ENCODE measurements at places on chromosomes 7 and 10.

GRCh38 chr10:85864173-85864549 is 502.4 kb downstream of the GRID1 start:
- DNase-seq = no peak

GRCh38 chr7:30526163-30526562 is 21.5 kb upstream of the GGCT start:
- DNase-seq = no peak

DNA sequence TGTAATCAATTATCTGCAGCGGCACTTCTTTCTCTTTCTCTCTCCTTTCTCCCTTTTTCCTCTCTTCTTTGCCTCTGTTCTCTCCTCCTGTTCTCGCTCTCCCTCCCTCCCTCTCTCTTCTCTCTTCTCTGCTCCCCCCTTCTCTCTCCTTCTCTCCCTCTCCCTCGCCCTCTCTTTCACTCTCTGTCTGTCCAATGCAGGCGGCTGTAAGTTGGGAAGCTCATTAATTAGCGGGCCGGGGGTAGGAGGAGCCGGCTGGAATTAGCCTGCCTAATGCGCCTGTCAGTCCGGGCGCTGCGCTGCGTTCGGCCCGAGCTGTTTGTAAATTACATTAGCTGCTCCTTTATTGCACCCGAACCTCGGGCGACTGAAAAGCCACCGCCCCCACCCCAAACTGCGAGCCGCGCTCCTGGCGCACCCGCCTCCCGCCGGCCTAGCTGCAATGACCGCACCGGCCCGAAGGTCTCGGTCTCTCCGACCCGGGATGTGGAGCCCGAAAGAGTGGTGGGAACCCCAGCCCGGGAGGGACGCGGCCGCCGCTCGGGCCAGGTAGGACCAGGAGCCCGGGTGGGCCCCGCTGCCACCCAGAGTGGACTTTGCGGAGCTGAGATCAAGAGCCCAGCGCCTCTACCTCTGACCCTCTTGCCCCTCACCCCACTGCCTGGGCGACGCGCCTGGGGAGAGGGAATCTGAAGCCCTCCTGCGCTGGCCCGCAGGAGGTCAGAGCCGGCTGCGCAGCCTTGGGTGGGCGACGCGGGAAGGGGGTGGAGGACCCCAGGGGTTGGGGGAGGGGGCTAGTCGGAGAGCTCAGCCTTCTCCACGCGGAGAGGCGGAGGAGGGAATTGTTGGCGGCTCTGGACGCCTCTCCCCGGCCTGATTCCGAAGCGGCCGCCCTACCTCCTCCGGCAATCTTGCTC is at the start of gene LBX1:
Gene LBX1, minus strand, starts transcription at position 198 of the 917 bp plus-strand sequence. CDS start 648 bp downstream, outside the sequence.
- no peak for DNase-seq

DNA sequence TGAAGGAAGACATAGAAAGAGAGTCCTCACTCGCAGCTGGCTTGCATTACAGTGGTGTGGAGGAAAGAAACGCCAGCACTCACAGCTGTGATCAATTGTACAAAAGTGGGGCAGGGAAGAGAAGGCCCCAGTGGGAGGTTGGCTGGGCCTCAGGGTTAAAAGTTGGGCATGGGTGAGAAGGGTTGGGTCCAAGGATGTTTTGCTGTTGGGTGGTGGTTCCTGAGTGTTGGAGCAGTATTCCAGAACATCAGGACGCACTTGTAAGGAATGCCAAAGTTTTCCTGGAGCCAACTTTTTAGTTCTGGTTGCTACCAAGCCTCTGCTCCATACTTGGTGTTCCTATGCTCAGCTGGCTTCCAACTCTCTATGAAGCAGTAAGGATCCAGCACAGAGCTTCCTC is 55.4 kb upstream of the MKRN1 start:
- no peak for DNase-seq

DNA sequence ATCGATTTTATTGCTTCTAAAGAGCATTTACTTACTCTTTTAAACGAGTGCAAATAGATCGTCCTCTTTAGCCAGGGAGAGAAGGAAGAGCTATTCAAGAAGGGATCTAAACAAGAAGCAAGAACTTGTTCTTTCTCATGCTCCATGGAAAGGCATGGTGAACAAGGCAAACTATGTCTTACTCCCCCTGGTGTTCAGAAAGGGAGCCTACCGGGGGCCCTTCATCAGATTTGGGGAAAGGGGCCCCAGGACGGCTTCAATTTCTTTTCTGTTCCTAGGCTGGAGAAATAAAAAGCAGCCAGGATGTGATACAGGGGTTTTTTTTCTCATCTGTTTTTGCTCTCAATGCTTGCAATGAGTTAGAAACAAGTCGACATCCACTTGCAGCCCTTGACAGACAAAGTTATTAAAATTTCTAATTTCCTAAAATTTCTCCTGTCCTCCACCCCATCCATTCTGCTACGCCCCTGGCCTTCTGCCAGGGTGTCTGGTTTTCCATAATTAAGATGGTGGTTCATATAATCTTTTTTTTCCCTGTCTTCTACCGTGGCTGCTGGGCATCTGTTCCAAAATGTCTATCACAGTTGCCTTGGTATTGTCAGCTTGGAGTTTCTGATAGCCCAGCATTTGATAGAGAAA is 214.4 kb downstream of the CREB5 start:
- DNase-seq = peak; percentile 38

DNA sequence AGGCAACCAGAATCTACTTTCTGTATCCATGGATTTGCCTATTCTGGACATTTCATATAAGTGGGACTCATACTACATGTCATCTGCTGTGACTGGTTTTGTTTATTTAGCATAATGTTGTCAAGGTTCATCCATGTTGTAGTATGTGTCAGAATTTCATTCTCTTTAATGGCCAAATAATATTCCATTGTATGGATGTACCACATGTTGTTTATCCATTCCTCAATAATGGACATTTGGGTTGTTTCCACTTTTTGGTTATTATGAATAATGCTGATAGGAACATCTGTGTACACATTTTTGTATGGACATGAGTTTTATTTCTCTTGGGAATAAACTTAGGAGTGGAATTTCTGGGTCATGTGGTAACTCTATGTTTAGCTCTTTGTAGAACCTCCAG is 133.7 kb downstream of the CREB5 start:
- no peak for DNase-seq

- no peak for DNase-seq
These were observed 262.5 kb downstream of the SEMA3D start for GRCh38 chr7:84924353-84924752.

GRCh38 chr7:134548877-134549276 is at the start of gene AKR1B15:
TSS of gene AKR1B15 (plus strand) at chr7:134549110. CDS start at chr7:134564620, 15,510 bp downstream.
- no peak for DNase-seq

DNA sequence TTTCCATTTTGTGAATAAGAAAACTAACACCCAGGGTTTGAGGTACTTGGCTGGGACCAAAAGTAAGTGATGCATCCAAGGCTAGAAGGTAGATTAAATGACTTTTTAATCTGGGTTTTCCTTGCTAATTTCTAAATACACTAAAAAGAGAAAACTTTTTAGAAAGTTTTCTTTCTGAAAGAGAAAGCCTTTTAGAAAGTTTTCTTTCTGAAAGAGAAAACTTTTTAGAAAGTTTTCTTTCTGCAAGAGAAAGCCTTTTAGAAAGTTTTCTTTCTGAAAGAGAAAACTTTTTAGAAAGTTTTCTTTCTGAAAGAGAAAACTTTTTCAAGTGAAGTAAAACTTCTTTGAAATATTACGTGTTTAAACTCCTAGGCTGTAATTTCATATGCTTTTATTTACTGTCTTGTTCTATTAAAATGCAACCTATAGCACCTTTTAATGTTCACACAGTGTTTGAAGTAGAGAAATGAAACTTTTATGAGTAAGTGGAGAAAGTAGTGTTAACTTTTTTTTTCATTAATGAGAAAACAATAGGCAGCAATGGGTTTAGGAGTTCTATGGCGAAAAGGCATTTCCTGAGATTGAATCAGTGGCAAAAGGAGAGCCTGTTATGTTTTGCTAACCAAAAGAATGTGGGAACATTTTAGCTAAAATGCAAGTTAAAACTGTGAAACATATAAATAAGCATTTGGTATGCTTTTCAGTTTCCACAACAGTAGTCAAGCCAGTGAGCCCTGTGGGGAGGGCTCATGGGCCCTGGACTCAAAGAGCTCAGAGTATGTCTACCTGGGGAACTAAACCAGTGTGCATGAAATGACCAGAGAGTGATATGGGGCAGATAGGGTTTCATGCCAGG is 103.7 kb downstream of the RBM20 start:
- no peak for DNase-seq

GRCh38 chr10:72086466-72087391 is 1.6 kb downstream of the SPOCK2 start:
- DNase-seq = no peak

GRCh38 chr10:79628083-79628482 is 17.3 kb downstream of the SFTPA1 start:
- DNase-seq = no peak

- DNase-seq = no peak
These were observed 39.8 kb downstream of the MET start for GRCh38 chr7:116711790-116712189.

GRCh38 chr7:25894902-25895791 is 256.9 kb upstream of the NFE2L3 start:
- peak; percentile 54 for DNase-seq

- no peak for DNase-seq
These were observed 140.4 kb upstream of the NPY start for GRCh38 chr7:24143547-24143946.

- no peak for DNase-seq
These were observed 159.7 kb downstream of the RTKN2 start for GRCh38 chr10:62108759-62109586.

- DNase-seq = peak; percentile 78
These were observed 116.8 kb upstream of the PRSS1 start for GRCh38 chr7:142632271-142633134.

GRCh38 chr7:116544487-116544886 is 19.7 kb downstream of the CAV1 start:
- no peak for DNase-seq

GRCh38 chr7:17696422-17696821 is 243.9 kb downstream of the SNX13 start:
- no peak for DNase-seq

DNA sequence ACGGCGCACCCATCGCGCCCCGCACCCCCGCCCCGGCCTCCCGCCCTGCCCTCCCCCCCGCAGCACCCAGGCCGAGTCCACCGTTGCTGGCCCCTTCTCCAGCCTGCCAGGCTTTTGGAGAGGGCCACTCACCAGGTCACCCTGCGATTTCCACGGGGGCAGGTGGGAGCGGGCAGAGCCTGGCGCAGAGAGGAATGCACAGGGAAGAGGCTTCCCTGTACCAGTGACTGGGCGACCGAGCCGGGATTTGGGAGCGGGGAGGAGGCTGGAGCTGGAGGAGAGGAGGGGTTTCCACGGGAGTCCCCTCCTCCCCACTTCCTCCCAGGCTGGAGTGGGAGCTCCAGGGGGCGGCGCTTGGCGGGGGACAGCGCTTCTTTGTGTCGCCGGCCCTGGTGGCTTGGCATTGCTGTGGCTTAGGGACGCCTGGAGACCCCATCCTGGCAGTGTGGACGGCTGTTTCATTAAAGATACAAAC is 19.3 kb downstream of the TCAF1 start:
- no peak for DNase-seq

GRCh38 chr10:51564896-51565510 is 134.4 kb downstream of the CSTF2T start:
- no peak for DNase-seq

DNA sequence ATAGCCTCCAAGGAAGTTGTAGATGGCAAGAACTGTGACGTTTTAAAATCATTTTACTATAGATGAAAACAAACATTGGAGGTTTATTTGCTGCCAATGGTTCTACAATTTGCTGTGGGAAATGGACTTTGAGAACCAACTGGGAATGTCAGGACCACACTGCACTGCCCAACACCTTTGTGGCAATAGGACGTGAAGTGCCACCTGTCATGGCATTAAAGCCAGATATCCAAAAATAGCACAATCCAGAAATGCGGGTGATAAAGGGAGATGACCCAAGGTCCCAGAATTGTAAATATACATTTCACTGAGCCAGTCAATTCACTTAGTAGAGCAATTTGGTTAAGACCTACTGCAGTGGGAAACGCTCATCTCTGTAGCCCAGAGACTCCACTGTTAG is 116.4 kb downstream of the MPP7 start:
- DNase-seq = no peak

DNA sequence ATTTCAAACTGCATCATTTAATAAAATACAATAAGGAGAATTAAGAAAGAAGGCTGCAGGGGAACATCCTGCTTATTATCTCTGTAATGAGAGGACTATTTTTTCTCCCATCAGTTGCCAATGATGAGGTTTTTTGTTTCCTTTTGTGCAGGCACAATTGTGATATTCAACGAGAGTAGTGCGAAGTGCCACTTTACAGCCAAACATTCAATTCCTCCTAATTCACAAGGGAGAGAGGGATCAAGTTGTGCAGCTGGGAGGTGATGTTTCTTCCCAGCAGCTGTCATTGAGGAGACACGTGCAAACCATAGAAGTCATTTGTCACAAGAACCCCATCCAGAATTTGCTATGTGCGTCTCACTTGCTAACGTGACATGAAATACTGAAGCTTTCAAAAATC is 81.6 kb upstream of the ICA1 start:
- no peak for DNase-seq

DNA sequence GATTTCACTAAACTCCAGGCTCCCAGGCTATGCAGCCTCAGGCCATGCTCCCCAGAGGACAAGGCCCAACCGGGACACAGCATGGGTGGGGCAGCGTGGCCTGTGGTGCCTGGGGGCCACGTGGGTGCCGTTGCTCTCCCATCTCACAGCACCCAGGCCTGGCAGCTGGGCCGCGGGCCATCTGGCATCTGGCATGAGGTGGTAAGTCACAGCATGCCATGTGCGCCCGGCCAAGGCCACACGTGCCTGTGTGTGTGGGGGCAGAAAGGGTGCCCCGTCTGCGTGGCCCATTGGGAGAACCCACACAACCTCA is 204.1 kb downstream of the EBF3 start:
- DNase-seq = no peak

DNA sequence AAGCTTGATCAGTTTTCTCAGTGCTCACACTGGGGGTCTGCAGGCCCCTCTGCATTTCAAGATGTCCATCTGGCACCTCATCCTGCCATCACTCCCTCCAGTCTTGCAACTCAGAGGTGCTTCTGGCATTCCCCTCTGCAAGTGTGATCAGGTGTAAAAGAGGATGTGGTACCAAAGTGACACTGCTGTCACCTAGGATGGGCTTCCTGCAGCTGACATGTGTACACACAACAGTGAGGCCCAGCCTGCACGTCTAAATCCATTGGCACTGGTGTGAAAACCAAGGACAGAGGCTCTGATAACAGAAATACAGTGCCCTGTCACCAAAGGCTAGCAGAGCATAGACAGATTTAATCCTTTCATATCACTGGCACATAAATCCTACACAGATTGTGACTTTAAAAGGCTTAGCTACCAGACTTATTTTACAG is 162.5 kb upstream of the CELF2 start:
- DNase-seq = no peak

DNA sequence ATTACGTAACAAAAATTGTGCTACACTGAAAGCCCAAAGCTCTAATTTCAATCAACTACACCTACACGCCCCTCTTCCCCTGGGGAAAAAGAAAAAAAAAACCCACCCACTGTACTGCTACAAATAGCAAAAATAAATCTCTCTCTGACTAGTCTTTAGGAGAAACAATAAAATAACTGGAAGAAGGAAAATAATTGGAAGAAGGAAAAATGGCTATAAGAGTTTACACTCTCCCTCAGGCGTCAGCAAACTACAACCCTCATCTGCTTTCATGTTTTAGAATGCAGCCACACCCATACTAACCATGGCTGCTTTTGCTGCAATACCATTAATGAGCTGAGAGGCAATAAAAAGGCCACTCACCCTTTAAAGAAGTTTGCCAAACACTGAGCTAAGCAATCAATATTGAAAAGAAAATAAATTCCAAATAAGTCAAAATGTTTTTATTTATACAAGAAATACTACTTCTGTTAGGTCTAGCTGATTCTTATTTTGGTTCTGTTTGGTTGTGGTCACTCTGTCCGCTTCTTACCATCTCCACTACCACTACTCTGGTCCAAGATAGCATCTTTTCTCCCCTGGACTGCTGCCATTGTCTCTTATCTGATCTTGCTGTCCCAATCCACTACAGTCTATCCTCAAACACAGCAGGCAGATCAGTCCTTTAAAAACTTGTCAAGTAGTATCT is 3.8 kb downstream of the MINDY3 start:
- DNase-seq = peak; percentile 84

Data from erythroblast (primary cell).